Activated T-helper 2 cell treated with anti-CD3 and anti-CD28 coated beads, Interferon-gamma antibody, Interleukin-2, Interleukin-4, amounts not matched to agents 10 μg/mL and 5 μg/mL and 100 μg/mL, durations not matched to agents 14 hours and 24 hours and 36 hours (primary cell): ENCODE measurements at places on chromosomes 7 and 10.
A peak's percentile ranks its signal among the peaks of the same experiment; 100 is the strongest.

DNA sequence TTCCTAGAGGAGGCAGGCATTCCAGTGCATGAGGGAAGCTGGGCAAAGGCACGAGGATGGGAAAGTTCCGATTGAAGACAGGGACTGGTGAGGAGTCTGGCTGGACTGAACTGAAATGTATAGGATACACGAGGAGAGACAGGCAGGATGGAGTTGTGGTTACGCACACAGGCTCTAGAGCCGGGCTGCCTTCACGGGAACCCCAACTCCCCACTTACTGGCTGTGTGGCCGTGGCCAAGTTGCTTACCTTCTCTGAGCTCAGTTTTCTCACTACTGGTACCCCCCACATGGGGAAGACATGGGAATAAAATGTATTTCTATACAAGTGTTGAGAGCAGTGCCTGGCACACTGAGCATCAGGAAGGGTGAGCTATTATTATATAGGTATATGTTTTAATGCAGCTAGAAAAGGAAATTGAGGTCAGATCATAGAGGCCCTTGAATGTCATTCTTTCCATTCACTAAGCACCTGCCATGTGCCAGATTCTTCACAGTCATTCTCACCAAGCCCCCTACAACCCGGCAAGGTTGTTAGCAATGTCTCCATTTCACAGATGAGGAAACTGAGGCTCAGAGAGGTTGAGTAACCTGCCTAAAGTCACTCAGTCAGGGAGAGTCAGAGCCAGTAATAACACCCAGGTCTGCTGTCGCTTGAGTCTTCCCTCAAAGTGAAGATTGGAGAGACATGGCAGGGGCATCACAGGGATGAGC lies 9.7 kb downstream of the CHST3 start:
- no peak overlapping the region for H3K4me3 ChIP-seq
- H3K27me3 ChIP-seq = no peaks in the 10 kb centered on the region
- no peak for DNase-seq

DNA sequence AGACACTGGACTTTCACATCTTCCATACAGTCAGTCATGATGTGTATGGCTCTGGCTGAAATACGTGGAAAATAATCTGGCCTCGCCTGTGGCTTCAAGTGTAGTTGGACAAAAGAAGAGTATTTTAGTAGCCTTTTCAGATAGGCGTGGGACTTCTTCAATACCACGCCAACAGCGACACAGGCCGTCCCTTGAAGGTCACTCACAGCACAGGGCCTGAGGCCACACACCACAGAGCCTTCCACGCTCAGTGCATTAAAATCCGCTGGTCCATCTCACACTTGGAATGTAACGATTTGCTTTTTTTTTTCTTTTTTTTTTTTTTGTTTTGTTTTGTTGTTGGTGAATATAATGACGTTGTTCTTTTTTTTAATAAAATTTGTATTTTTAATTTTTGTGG lies 51.8 kb upstream of the SUN1 start:
- no peaks in the 10 kb centered on the region for H3K4me1 ChIP-seq
- no peaks in the 10 kb centered on the region for H3K27me3 ChIP-seq
- H3K4me3 ChIP-seq = no peak overlapping the region
- H3K27ac ChIP-seq = no peak overlapping the region
- DNase-seq = no peak

- no peak overlapping the region for H3K27ac ChIP-seq
- H3K27me3 ChIP-seq = peaks cover 17% of the 10 kb centered on the region
- no peak for DNase-seq
Measured at GRCh38 chr10:58189269-58189668, 78.4 kb downstream of the IPMK start.

- no peak overlapping the region for H3K4me3 ChIP-seq
- no peak for DNase-seq
- peaks cover 33% of the 10 kb centered on the region for H3K27me3 ChIP-seq
Measured at GRCh38 chr7:128906766-128907559, 3.5 kb downstream of the KCP start.

GRCh38 chr10:8404721-8405120 lies 350.2 kb downstream of the GATA3 start:
- peak overlapping the region; percentile 98 for H3K27ac ChIP-seq
- H3K4me3 ChIP-seq = peak overlapping the region; percentile 75
- H3K36me3 ChIP-seq = peaks cover 68% of the 10 kb centered on the region

- no peaks in the 10 kb centered on the region for H3K36me3 ChIP-seq
- no peak overlapping the region for H3K4me3 ChIP-seq
- no peak for DNase-seq
- peaks cover 14% of the 10 kb centered on the region for H3K27me3 ChIP-seq
- peaks cover 2% of the 10 kb centered on the region for H3K4me1 ChIP-seq
Measured at GRCh38 chr10:109957092-109957797, 33.9 kb upstream of the XPNPEP1 start.

DNA sequence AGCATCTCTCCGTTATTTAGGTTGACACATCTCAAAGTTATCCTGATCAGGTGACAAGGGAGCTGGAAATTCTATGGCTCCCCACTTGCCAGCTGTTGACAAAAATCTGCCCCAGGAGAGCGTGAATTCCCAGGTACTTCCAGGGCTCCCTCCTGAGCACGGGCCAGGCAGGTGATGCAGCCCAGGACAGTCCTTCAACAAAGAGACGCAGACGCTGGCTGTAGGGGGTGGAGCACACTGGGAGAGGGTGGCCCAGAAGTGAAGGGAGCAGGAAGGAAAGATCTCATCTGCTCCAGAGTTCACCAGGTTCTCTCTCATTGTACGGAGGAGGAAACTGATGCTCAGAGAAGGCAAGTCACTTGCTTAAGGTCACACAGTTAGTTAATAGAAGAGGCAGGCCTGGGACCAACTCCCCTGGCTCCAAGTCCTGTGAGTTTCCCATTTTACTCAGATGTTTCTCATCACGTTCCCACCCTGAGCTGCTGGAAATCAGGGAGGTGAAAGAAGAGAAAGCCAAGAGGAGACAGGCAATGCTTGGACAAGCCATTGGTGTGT lies 41.0 kb upstream of the CHST3 start:
- H3K36me3 ChIP-seq = no peaks in the 10 kb centered on the region
- no peak overlapping the region for H3K27ac ChIP-seq
- no peak for DNase-seq
- peaks cover 9% of the 10 kb centered on the region for H3K27me3 ChIP-seq
- peaks cover 3% of the 10 kb centered on the region for H3K4me1 ChIP-seq

GRCh38 chr7:48170506-48170905 lies 752 bp upstream of the ABCA13 start:
- no peaks in the 10 kb centered on the region for H3K36me3 ChIP-seq
- H3K27me3 ChIP-seq = peaks cover 25% of the 10 kb centered on the region
- no peaks in the 10 kb centered on the region for H3K4me1 ChIP-seq

DNA sequence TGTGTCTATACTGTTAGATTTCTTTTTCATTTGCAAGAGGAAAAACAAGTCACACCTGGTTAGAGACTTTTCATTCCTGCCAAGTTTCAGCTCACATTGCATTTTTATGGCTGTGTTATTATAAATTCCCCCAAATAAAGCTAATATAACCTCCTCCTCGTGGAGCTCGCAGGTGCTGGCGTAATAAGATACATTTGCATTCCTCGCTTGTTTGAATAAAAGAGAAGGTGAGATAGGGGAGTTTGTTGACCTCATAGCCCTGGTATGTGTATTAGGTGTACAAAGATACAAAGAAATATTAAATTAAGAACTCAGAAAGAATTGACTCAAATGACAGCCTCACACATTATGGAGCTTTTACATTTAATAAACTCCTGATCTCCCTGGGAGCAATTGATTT lies 257.7 kb upstream of the SP8 start:
- no peaks in the 10 kb centered on the region for H3K36me3 ChIP-seq
- no peak overlapping the region for H3K27ac ChIP-seq
- no peaks in the 10 kb centered on the region for H3K4me1 ChIP-seq
- no peak for DNase-seq

- H3K36me3 ChIP-seq = no peaks in the 10 kb centered on the region
- H3K4me3 ChIP-seq = no peak overlapping the region
- no peak overlapping the region for H3K27ac ChIP-seq
Measured at GRCh38 chr10:131819241-131820072, 81.4 kb upstream of the PPP2R2D start.

GRCh38 chr7:28939844-28940544 lies 18.1 kb downstream of the TRIL start:
- H3K4me1 ChIP-seq = no peaks in the 10 kb centered on the region
- no peak overlapping the region for H3K27ac ChIP-seq
- H3K36me3 ChIP-seq = no peaks in the 10 kb centered on the region
- H3K4me3 ChIP-seq = no peak overlapping the region

DNA sequence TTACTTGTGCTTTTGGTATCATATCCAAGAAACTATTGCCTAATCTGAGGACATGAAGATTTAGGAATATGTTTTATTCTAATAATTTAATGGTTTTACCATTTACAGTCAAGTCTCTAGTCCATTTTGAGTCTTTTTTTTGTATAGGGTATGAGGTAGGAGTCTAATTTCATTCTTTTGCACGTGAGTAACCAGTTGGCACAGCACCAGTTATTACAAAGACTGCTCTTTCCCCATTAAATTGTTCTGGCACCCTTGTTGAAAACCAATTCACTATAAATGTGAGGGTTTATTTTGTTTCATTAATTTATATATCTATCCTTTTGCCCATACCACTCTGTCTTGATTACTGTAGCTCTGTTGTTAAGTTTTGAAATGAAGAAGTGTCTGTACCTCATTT lies 381.6 kb downstream of the SUGCT start:
- H3K27me3 ChIP-seq = no peaks in the 10 kb centered on the region
- no peak overlapping the region for H3K27ac ChIP-seq
- H3K4me1 ChIP-seq = no peaks in the 10 kb centered on the region
- no peak overlapping the region for H3K4me3 ChIP-seq

DNA sequence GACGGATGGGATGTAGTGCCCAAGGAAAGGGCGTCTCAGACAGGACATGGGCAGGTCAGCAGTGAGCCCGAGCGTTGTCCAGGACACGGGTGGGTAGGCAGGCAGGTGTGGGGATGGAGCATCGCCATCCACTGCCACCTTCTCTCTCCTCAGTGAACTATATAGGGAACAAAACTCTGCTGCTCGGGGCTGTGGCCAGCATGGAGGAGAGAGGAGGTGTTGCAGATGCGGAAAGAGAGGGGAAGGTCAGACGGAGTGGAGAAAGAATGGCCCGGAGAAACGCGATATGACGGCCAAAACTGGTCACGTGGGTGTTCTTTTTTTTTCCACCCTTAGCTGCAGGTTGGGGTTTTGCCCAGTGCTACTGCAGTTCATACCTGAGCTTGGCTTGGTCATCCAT lies 71.2 kb downstream of the GRID1 start:
- DNase-seq = peak; percentile 0
- H3K4me1 ChIP-seq = no peaks in the 10 kb centered on the region
- no peaks in the 10 kb centered on the region for H3K27me3 ChIP-seq
- no peak overlapping the region for H3K4me3 ChIP-seq
- H3K27ac ChIP-seq = no peak overlapping the region
- H3K36me3 ChIP-seq = no peaks in the 10 kb centered on the region

- no peak overlapping the region for H3K27ac ChIP-seq
- no peaks in the 10 kb centered on the region for H3K36me3 ChIP-seq
- DNase-seq = no peak
Measured at GRCh38 chr10:125027871-125028869, 86.2 kb downstream of the ZRANB1 start.

GRCh38 chr7:30710669-30711068 lies 28.4 kb upstream of the CRHR2 start:
- H3K4me3 ChIP-seq = no peak overlapping the region
- no peak for DNase-seq
- no peaks in the 10 kb centered on the region for H3K4me1 ChIP-seq
- H3K27me3 ChIP-seq = no peaks in the 10 kb centered on the region
- no peaks in the 10 kb centered on the region for H3K36me3 ChIP-seq
- H3K27ac ChIP-seq = no peak overlapping the region

DNA sequence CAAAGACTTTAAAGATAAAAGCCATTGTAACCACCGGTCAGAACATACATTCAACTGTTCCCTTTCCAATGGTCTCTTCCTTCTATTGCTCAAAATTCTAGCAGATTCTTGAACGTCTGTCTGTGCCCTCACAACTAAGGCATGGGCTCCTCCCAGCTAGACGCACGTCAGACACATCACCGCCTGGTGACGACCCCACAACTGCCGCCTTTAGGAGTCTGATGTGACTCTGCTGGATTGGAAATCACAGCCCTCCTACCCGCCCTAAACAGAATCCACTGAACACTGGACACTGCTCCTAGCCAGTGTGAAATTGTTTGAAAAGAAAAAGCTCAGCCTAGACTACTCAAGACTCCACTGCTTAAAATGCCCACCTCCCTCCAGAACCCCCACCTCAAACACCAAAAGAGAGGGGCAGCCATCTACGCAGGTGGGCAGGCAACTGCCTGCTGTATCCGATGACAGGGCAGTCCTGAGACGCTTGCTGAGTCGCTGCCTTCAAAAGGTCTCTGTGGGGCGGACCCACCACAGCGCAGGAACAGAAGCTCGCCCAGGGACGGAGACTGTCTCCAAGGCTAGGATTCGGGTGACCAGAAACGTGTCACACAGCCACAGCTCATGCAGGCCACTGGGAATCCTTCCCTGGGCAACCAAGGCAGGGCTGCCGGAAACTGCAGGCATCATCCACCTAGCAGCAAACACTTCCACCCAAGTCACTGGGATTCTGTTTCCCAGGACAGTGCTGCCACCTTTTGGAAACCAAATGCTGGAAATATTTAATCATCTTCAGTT lies 34.7 kb downstream of the GSDME start:
- H3K27ac ChIP-seq = no peak overlapping the region
- H3K27me3 ChIP-seq = no peaks in the 10 kb centered on the region
- no peak for DNase-seq
- H3K4me3 ChIP-seq = no peak overlapping the region
- H3K4me1 ChIP-seq = peaks cover 11% of the 10 kb centered on the region

DNA sequence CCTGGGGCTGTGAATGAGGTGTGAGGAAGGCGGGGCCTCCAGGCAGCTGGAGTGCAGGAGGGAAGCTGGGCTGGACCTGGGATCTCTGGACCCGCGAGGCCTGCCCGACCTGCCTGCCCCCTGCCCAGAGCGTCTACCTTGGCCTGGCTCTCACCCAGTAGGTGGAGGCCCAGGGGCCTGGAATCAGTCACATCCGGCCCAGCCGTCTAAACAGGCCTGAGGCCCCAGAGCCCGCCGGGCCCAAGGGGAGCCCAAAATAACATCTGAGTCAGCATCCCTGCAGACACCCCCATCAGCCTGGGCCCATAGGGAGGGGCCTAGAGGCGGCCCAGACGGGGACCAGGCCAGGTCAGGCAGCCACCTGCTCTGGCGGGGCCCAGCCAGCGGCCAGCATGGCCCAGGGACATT lies 15.1 kb upstream of the ELN start:
- H3K36me3 ChIP-seq = no peaks in the 10 kb centered on the region
- H3K4me1 ChIP-seq = no peaks in the 10 kb centered on the region
- no peak overlapping the region for H3K4me3 ChIP-seq
- no peak for DNase-seq
- no peaks in the 10 kb centered on the region for H3K27me3 ChIP-seq
- no peak overlapping the region for H3K27ac ChIP-seq
